ENCODE measurements at places on chromosomes 1 and 21.

- no peak for DNase-seq
Observed at GRCh38 chr1:93171549-93172034, 8.6 kb downstream of the TMED5 start.

DNA sequence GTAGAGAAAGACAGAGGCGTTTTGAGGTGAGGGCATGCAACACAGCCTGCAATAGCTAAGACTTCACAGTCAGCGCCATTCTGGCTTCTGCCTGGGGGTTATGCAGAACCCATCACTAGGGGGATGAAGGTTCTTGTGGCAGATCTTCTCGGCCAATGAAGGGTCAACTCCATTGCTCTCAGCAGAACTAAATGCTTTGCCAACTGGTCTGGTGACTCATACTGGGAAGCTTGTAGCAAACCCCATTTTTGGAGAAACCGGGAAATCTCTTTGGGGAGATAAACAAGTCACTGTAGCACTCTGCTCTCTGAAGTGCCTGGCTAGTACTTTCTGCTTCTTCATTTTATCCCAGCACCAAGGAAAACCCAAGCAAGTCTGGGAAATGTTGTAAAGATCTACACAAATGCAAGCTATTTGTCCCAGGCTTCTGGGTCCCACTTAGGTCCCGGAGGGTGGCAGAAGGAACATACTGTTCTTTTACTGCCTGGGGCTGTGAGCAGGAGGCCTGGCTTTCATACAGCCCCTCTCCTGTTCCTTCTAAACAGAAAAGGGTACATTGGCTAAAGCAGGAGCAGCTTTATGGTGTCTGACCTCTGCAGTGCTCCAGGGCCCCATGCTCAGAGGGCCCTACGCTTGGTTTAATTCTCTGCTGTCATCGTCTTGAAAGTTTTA, 28.8 kb downstream of the SHISA4 start:
- peak; percentile 60 for DNase-seq

DNA sequence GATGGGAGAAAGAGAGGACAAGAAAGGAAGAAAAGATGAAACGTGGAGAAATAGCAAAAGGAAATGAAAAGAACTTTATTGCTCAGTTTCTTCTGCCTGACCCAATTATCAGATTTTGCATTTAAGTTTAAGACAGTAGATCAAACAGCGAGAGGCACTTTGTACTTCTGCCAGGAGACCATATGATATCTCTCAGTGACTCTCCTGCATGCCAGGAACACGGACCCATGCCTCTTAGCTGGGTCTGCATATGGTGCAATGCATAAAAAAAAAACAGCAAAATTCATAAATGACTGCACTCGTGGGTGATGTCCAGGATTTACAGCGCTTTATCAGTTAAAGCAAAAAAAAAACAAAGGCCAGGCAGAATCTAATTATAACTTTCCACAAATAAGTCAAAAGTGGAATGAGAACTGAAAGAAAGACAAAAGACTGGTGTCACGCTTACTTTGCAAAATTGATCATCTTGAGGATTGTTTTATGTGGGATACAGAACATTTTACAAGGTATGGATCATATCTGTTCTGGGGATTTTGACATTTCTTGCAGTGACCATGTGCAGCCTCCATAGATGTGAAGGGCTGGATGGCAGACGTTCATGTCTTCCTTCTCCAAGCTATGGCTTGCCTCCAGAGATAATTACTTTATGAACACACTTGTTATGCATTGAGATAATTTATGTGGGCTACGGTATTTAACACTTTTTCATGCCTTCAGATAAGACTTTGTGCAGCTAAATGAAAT, 79.5 kb downstream of the RUNX1 start:
- no peak for DNase-seq

DNA sequence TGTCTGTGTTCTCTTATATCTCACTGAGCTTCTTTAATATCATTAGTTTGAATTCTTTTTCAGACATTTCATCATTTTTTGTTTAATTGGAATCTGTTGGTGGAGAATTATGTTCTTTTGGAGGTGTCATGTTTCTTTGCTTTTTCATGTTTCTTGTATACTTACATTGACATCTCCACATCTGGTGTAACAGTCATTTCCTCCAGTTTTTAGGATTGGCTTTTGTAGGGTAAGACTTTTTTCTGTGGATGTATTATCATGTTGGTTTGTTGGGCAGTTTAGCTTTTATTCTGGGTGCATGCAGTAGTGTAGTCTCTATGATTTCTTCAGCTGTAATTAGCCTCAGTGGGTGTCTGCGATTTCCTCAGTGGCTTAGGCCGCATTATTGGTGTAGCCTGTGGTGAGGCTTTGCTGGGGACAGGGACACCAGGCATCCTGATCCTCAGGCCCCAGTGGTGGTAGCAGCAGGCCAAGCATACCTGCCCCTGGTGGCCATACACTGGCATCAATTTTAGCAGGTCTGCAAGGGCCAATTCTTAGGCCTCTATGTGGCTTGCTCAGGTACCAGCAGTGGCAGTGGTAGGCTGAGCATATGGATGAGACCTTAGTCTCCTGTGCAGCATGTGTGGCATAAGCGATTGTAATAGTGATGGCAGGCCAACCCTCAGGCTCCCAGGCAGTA, 77.6 kb upstream of the SAMD13 start:
- DNase-seq, result no peak

DNA sequence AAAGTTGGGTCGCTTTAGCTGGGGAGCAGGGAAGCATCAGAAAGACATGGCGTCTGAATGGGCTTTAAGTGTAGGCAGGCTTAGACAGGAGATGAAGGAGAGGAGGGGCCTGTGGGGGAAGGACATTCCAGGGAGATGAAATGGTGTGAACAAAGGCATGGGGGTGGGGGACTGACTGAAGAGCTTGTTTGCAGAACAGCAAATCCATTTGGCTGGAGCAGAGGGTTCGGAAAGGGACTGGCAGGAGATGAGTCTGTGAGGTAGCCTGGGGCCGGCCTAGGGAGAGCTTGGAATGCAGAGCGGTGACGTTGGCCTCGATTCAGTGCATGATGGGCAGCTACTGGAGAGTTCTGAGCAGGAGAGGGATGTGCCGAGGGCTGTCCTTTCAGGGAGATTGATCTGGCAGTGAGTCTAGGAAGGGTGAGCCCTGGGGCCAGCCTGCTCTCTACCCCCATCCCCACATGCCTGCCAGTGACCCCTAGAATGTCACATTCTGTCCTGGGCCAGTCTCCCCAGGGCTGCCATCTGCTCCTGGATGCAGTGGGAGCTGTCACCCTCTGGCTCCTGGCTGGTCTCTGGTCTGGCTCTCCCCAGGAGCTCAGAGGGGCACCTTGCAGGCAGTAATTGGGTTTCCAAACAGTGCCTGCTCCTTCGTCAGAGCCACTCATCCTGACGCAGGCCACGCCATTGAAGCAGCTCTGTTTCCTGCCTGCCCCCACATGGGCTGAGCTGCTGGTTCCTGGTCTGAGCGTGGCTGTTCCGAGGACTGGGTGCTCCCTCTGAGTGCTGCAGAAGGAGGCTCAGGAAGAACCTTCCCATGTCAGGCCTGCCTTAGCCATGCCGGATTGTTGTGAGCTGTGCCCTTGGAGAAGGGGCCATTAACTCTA, 22.3 kb upstream of the TMEM222 start:
- peak; percentile 67 for DNase-seq

DNA sequence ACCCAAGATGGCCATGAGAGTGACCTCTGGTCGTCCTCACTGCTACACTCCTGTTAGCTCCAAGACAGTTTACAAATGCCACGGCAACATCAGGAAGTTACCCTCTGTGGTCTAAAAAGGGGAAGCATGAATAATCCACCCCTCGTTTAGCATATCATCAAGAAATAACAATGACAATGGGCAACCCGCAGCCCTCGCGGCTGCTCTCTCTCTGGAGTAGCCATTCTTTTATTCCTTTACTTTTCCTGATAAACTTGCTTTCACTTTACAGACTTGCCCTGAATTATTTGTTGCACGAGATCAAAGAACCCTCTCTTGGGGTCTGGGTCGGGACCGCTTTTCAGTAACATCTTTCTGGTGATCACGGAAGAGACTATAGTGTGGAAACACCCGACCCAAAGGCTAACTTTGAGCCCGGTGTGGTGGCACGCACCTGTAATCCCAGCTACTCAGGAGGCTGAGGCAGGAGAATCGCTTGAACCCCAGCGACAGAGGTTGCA, 19.8 kb upstream of the COX20 start:
- no peak for DNase-seq

- no peak for DNase-seq
Observed at GRCh38 chr1:223363856-223364684, at the start of gene SUSD4. Gene SUSD4 (minus strand): TSS chr1:223364176. CDS start chr1:223363425, 751 bp downstream.
